GM23248 (cell line): ENCODE measurements at places on chromosomes 6 and 20.

DNA sequence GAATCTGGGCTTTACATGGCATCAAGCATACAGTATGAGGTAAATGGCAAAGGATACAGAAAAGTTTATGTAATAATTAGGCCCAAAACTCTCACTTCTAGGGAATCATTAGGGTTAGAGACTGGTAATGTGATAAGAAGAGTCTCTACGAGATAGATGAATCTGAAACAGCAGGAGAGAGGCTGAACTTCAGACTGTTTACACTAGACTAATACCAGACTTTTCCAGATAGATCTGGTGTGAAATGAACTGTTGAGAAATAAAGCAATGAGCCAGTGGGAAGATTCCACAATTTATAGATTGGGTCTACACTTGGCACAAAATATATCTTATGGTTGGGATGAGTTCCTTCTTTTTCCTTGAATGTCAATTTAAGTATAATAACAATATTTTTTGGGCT, 134.3 kb downstream of the MAN1A1 start:
- DNase-seq: no peak

GRCh38 chr20:51385646-51386530, 156.6 kb downstream of the NFATC2 start:
- peak; percentile 61 for DNase-seq

GRCh38 chr6:50071921-50072320, 22.2 kb upstream of the DEFB112 start:
- DNase-seq: no peak

- DNase-seq: no peak
These were observed 47.1 kb downstream of the ELMO2 start for GRCh38 chr20:46359233-46359751.

- DNase-seq: peak; percentile 39
These were observed 34.5 kb upstream of the AHI1 start for GRCh38 chr6:135531954-135532490.

GRCh38 chr20:32231847-32232246, 24.2 kb downstream of the POFUT1 start:
- DNase-seq: no peak

DNA sequence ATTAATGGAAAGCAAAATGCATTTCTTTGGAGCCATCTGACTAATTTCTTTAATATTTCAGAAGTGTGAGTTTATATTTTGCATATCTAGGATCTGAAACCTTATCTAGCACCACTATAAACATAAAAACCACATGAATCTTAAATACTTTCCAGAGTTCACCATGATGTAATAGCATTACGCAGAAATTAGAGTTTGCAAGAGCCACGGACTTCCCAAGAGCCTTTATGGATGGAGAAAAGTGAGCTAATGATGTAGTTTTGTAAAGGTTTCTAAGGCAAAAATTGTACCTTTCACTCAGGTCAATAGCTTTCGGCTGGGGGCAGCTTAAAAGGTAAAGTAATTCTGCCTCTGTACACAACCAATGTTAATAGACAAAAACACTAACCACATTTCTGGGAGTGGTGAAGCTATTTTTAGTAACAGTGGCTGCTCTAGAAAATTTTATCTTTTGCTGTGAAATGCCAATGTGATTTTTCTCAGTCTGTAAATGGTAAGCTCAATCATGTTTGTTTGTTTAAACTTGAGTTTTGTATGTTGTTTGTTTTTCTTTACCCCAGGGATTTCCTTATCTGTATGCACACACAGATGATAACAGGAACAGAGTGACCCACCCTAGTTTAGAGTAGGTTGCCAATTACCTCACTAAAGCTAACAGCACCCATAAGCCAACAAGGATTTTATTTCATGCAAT, 80.5 kb downstream of the FILIP1 start:
- no peak for DNase-seq
